T-helper 2 cell treated with Interferon-gamma antibody and Interleukin-4, amounts not matched to agents 5 μg/mL and 100 μg/mL, for 36 hours (primary cell): ENCODE measurements at places on chromosomes 11 and 22.

GRCh38 chr11:109291553-109291952, 130.4 kb upstream of the C11orf87 start:
- no peak for DNase-seq
- H3K27ac ChIP-seq: no peak overlapping the region
- H3K4me1 ChIP-seq: no peaks in the 10 kb centered on the region
- H3K4me3 ChIP-seq: no peak overlapping the region

- no peaks in the 10 kb centered on the region for H3K27me3 ChIP-seq
- no peaks in the 10 kb centered on the region for H3K4me1 ChIP-seq
- no peak overlapping the region for H3K4me3 ChIP-seq
- DNase-seq: no peak
- H3K27ac ChIP-seq: no peak overlapping the region
Measured at GRCh38 chr11:20647976-20648565, 21.3 kb upstream of the NELL1 start.

DNA sequence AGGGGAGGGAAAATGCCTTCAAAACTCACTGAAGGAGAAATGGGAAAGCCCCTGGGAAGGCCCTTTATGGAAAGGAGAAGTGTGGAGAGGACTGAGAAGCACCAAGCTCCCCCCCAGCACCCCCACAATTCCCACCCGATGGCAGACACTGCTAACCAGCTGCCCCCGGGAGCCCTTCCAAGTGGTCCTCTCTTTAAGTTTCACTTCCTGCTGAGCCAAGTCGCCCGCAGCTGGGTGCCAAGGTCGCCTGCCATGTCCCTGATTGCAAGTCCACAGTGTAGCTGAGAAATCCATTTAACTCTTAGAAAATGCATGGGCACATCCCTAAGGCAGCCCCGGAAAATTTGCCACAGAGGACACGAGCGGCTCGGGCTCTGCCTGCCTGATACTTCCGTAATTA, 68.2 kb downstream of the GALNT18 start:
- no peak overlapping the region for H3K27ac ChIP-seq
- no peak for DNase-seq
- no peaks in the 10 kb centered on the region for H3K27me3 ChIP-seq
- no peaks in the 10 kb centered on the region for H3K36me3 ChIP-seq
- H3K4me1 ChIP-seq: no peaks in the 10 kb centered on the region
- H3K4me3 ChIP-seq: no peak overlapping the region

DNA sequence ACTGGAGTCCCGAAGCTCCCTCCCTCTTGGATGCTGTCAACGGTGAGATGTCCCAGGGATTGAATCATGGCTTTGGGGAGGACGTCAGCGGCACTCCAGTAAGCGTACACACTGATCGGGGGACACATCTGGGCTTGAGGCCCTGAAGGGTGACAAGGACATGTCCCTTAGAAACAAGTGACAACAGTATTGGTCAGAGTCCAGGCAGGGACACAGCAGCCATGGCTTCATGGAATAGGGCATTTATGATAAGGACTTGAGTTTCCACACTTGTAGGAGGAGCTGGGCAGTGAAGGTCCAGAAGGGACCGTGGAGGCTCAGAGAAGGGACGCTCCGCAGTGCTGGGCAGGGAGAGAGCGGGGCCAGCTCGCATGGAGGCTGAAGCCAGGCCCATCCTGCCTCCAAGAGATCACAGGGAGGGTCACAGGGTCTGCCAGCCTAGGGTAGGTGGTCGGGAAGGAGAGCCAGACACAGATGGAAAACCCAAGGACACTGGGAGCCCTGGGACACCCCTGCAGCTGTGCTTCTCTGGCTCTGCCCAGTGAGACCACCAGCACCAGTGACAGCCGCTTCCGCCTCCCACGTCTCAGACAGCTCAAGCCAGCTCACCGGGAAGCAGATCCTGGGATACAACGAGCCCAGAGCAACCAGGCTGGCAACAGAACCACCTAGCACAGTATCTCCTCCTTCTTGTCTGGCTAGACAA, 22.9 kb upstream of the RFPL3 start:
- H3K36me3 ChIP-seq: no peaks in the 10 kb centered on the region
- no peak for DNase-seq
- no peaks in the 10 kb centered on the region for H3K4me1 ChIP-seq
- no peak overlapping the region for H3K27ac ChIP-seq
- H3K4me3 ChIP-seq: no peak overlapping the region

DNA sequence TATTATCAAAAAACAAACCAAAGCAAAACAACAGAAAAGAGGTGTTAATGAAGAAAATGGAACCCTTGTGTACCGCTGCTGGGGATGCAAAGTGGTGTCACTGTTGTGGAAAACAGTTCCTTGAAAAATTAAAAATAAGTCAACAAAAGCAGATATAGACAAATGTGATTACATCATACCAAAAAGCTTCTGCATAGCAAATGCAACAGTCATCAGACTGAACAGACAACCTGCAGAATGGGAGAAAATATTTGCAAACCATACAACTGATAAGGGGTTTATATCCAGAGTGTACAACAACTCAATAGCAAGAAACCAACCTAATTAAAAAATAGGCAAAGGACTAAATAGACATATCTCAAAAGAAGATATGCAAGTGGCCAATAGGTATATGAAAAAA, 22.9 kb upstream of the CARS1 start:
- H3K4me1 ChIP-seq: no peaks in the 10 kb centered on the region
- no peak overlapping the region for H3K27ac ChIP-seq
- no peaks in the 10 kb centered on the region for H3K36me3 ChIP-seq
- no peak for DNase-seq
- H3K4me3 ChIP-seq: no peak overlapping the region

GRCh38 chr22:28820885-28821284, 20.5 kb upstream of the XBP1 start:
- H3K27ac ChIP-seq: no peak overlapping the region
- H3K27me3 ChIP-seq: no peaks in the 10 kb centered on the region
- no peak for DNase-seq
- peaks cover 60% of the 10 kb centered on the region for H3K4me1 ChIP-seq
- H3K36me3 ChIP-seq: peaks cover 41% of the 10 kb centered on the region
- no peak overlapping the region for H3K4me3 ChIP-seq

DNA sequence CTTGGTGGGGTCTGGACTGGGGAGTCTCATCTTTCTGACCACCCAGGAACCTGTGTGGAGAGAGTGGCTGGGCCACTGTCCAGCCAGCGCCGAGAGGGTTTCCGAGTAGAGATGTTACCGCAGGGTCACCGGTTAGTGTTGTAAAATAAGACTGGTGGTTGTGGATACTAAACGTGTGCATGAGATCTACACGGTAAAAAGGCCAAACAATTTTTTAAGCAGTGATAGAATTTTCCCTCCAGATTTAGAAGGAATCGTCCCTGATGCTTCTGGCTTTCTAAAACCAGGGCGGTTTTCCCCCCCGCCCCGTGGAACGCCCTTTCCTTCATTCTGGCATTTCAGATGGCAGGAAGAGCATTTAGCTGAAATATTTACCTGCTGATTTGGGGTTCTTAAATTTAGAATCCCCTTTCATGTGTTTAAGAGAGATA, 72.6 kb upstream of the PPARA start:
- no peak overlapping the region for H3K27ac ChIP-seq
- peaks cover 15% of the 10 kb centered on the region for H3K4me1 ChIP-seq
- peaks cover 2% of the 10 kb centered on the region for H3K36me3 ChIP-seq
- H3K27me3 ChIP-seq: no peaks in the 10 kb centered on the region

- no peak for DNase-seq
- peaks cover 65% of the 10 kb centered on the region for H3K36me3 ChIP-seq
- H3K27ac ChIP-seq: no peak overlapping the region
- no peaks in the 10 kb centered on the region for H3K27me3 ChIP-seq
- peaks cover 20% of the 10 kb centered on the region for H3K4me1 ChIP-seq
Measured at GRCh38 chr11:74819400-74819799, 70.8 kb downstream of the RNF169 start.

- peak; percentile 42 for DNase-seq
- H3K4me3 ChIP-seq: peak overlapping the region; percentile 91
- no peaks in the 10 kb centered on the region for H3K27me3 ChIP-seq
- peaks cover 60% of the 10 kb centered on the region for H3K4me1 ChIP-seq
Measured at GRCh38 chr11:61833471-61833870, 5.4 kb downstream of the FADS2 start.

DNA sequence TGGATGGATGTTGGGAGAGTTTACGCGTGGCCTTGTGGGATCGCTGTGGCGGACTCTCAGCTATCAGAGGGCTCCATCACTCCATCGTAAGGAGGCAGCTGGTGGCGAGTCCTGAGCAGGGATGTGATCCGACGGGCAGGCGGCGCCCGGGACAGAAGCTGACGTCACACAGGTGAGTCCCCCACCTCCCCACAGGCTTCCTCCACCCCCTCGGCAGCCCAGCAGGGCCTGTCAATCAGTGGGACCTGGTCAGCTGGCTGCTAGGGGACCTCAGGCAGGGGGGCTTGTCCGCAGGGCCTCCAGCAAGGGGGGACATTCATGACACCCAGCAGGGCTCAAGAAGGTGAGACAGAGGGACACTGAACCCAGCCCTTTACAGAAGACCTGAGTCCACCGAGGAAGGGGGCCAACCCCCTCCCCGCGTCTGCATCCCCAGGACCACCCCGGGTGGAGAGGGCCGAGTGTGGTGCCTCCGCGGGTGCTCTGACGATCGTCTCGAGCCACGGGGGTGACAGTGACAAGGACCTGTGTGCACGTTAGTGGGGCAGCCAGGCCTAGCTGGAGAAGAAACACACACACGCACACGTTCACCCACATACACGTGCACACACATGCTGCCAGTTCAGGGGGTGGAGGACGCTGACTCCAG, 7.1 kb downstream of the HRAS start:
- no peak overlapping the region for H3K4me3 ChIP-seq
- H3K36me3 ChIP-seq: peaks cover 7% of the 10 kb centered on the region
- no peak for DNase-seq

DNA sequence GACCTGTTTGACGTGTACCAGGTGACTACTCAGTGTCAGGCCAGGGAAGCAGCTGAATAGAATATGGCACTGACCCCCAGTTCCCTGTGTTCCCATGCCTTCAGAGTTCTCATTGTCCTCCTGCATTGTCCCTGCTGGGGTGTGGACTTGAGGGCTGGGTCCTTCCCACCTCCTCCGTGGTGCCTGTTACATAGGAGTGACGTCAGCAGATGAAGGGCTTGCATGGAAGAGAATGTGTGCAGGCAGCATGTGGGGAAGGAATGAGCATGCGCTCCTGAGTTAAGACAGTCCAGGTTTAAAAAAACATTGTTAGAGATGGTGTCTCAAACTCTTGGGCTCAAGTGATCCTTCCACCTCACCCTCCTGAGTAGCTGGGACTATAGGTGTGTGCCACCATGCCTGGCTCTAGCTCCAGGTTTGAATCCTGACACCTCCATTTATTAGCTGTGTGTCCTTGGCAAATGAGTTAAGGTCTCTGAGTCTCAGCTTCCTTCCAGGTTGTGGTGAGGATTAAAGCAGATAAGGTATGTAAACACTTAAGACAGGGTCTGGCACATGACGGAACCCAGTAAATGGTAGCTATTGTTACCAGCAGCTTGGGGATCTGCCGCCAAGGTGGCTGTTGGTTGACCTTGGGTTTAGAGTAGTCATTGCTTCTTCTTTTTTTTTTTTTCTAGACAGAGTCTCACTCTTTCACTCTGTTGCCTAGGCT, 7.5 kb upstream of the SOX10 start:
- H3K27ac ChIP-seq: no peak overlapping the region
- H3K4me3 ChIP-seq: no peak overlapping the region
- no peaks in the 10 kb centered on the region for H3K27me3 ChIP-seq
- DNase-seq: no peak
- H3K4me1 ChIP-seq: no peaks in the 10 kb centered on the region

- H3K27ac ChIP-seq: peak overlapping the region; percentile 80
- H3K4me1 ChIP-seq: peaks cover 16% of the 10 kb centered on the region
- no peaks in the 10 kb centered on the region for H3K27me3 ChIP-seq
- no peak overlapping the region for H3K4me3 ChIP-seq
Measured at GRCh38 chr11:75272391-75272790, 31.8 kb downstream of the TPBGL start.

DNA sequence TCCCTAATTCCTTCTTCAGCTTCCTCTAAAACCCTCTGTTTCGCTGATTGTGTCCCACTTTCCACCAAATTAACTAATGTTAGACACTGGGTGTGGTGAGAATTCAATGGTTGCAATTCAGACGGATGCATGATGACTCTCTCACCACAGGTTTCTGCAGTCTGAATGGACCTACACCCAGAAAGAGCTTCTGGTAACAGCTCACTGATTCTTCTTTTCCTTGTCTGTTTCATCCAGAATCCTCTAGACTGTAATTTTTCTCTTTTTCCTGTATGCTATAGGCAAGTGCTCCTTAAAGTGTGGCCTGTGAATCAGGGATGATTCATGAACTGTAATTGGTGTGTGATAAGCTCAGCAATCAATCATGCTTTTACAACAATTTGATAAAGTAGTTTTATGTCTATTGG, 18.1 kb downstream of the MMP10 start:
- H3K27me3 ChIP-seq: peaks cover 6% of the 10 kb centered on the region
- no peaks in the 10 kb centered on the region for H3K36me3 ChIP-seq
- no peak for DNase-seq
- H3K4me3 ChIP-seq: no peak overlapping the region
- no peak overlapping the region for H3K27ac ChIP-seq
- peaks cover 3% of the 10 kb centered on the region for H3K4me1 ChIP-seq

GRCh38 chr22:46531581-46532175, 5.7 kb downstream of the CELSR1 start:
- H3K36me3 ChIP-seq: no peaks in the 10 kb centered on the region
- no peak overlapping the region for H3K27ac ChIP-seq
- peaks cover 2% of the 10 kb centered on the region for H3K4me1 ChIP-seq

GRCh38 chr11:15602785-15603567, 488.3 kb downstream of the INSC start:
- no peaks in the 10 kb centered on the region for H3K4me1 ChIP-seq
- no peaks in the 10 kb centered on the region for H3K27me3 ChIP-seq
- no peaks in the 10 kb centered on the region for H3K36me3 ChIP-seq
- H3K4me3 ChIP-seq: no peak overlapping the region

GRCh38 chr22:42887120-42887519, 30.0 kb upstream of the ARFGAP3 start:
- peaks cover 25% of the 10 kb centered on the region for H3K36me3 ChIP-seq
- peaks cover 16% of the 10 kb centered on the region for H3K4me1 ChIP-seq
- no peak for DNase-seq

DNA sequence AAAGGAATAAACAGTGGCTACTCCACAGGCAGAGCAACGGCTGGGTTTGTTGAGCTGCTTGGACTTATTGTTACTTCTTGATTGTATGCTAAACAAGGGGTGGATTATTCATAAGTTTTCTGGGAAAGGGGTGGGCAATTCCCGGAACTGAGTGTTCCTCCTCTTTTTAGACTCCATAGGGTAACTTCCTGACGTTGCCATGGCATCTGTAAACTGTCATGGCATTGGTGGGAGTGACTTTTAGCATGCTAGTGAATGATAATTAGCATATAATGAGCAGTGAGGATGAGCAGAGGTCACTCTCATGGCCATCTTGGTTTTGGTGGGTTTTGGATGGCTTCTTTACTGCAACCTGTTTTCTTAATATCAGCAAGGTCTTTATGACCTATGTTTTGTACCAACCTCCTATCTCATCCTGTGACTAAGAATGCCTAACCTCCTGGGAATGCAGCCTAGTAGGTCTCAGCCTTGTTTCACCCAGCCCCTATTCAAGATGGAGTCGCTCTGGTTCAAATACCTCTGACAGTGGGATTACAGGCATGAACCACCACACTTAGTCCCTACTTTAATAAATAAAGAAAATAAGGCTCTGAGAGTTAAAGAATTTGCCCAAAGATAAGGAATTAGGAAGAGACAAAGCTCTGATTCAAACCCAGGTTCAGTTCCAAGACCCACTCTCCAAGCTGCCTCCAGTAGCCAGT, 65.6 kb upstream of the CLMP start:
- no peaks in the 10 kb centered on the region for H3K36me3 ChIP-seq
- H3K4me1 ChIP-seq: peaks cover 7% of the 10 kb centered on the region
- peaks cover 26% of the 10 kb centered on the region for H3K27me3 ChIP-seq
- H3K4me3 ChIP-seq: no peak overlapping the region
